Activated T-helper 1 cell treated with anti-CD3 and anti-CD28 coated beads, Interleukin-12 subunit alpha, Interleukin-12 subunit beta, Interleukin-2, Interleukin-4 antibody, amounts not matched to agents 30 ng/mL and 10 ng/mL and 1 ng/mL, durations not matched to agents 14 hours and 24 hours and 36 hours (primary cell): ENCODE measurements at places on chromosomes 2 and 18. TPM values are rescaled to one million over a fixed set of nuclear protein-coding genes. Genes with fewer than 3 reads are reported as not detected.
A peak's percentile ranks its signal among the peaks of the same experiment; 100 is the strongest.

TGFA gene
- total RNA-seq: not detected in 2 replicates

DCDC2C gene
- total RNA-seq: not detected in 2 replicates

- DNase-seq: no peak
Observed at GRCh38 chr18:75472906-75473305, 45.4 kb upstream of the SMIM21 start.

SERPINB5 gene
- total RNA-seq: not detected in 2 replicates

DNA sequence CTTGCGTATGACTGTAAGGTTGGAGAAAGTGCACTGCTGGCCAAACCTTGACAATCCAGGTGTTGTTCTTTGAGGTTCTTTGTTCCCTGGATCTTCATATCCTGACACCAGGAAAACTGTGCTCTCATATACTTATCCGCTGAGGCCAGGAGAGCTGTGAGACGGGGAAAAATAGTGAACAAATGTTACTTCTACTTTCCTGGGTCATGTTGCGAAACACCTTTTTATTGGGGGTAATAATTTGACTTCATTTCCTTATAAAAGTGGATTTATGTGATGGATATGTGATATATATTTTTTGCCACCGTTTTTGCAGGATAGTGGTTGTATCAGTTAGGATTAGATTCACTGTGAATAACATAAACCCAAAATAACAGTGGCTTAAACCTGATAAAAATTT, 336.1 kb downstream of the OSR1 start:
- DNase-seq: no peak

DNA sequence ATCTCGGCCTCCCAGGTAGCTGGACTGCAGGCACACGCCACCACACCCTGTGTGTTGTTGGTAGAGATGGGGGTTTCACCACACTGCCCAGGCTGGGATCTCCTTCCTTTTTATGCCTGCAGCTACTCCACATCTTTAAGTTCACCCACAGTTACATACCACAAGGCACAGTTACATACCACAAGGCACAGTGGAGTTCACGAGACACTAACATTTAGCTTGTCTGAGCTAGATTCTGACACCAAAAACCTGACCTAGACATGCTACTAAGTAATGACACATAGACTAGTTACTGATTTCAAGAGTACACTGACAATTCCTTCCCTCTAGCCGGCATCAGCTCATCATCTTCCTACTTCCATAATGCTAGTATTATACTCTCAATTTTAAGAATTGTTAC, 4.3 kb downstream of the POLR2D start:
- no peak for DNase-seq

GRCh38 chr2:128584296-128584890, 265.7 kb upstream of the HS6ST1 start:
- DNase-seq: no peak

DNA sequence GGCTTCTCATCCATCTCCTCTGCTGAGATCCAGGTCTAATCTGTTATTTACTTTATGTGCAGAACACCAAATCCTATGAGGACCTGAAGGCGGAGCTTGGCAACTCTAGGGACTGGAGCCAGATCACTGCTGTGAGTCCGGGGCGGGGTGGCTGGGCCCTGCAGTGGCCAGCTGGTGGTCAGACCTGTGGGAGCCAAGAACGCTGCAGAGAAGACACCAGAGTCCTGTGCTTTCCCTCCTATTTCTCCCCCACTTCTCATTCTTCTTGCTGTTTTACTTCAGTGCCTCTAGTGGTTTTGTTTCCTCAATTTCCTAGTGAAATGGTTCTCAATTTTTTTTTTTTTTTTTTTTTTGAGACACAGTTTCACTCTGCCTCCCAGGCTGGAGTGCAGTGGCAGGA, 19.7 kb downstream of the VIL1 start:
- no peak for DNase-seq

DNA sequence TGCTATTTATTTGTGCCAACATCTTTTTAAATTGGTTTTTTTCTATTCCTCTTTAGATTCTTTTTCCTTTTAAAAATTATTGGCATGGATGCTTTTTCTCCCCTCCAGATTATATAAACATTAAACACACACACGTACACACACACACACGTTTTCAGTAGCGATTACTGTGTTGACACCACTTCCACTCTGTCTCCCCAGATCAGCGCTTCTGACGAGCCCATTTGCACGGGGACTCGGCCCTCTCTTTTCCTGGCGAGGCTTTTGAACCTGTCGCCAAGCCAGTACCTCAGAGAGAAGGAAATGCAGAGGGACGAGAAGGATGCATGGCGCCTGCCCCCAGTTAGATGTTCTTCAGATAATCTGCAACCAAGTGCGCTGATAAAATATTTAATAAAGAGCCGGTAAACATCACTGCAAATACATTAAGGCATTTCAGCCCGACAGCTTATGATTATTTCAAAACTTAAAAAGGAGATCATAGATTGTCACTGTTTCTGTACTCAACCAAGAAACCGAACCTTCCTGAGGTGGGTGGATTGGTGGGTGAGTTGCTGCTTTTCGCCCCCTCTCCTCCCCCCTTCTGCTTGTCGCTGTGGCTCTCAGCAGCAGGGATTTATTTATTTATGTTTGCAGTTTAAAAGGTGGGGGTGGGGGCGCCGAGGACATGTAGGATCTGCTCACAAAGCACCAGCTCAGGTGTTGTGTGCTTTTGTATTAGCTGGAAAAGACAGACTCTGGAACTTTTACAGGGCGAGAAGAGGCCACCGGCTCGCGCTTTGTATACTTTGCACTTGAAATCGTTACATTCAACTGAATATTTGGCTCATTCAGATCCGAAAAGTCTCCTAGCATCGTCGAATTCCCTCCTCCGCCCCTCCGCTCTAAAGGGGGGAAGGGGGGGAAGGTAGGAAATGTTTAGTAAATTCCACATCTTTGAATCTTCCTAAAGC, 787 bp upstream of the TBR1 start:
- no peak for DNase-seq

GRCh38 chr2:234823196-234823876, 128.5 kb upstream of the SH3BP4 start:
- no peak for DNase-seq

DNA sequence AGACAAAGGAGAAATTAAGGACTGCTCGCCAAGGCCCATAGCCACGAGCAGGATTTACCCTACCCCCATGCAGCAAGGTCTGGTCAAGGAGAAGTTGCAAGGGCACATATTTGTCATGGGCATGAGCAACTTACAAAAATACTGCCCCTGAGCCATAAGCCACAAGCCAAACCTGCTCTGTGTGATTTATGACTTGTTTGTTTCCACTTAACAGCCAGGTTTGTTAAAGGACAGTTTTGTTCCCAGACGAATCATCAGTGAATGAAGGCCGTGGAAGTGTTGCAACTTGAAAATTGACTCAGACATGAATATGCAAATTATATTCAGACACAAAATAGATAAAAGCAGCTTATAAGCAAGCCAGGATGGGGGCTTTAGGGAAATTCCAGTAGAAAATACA, 31.3 kb upstream of the EVA1A start:
- DNase-seq: no peak

DNA sequence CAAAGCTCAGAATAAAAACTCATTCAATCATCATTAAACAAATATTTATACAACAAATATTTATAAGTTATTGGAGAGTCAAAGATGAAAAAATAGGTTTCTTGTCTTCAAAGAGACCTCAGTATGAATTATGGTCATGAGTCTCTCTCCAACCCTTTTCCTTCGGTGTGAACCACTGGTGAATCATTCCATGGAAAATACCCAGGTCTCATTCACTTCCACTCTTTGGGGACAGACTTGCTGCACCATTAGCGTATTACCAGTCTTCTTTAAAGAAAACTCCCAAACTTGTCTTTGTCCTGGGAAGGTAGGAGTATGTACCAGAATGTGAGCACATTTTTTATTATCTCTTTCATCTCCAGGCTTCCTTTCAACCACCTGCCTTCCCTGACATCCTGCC, 257.4 kb upstream of the RBMS1 start:
- no peak for DNase-seq

- no peak for DNase-seq
Observed at GRCh38 chr18:76821356-76821874, 942 bp upstream of the ZNF236 start.

- DNase-seq: peak; percentile 50
Observed at GRCh38 chr2:25951071-25951547, 31.2 kb downstream of the KIF3C start.

POTEC gene
- total RNA-seq: not detected in 2 replicates

- no peak for DNase-seq
Observed at GRCh38 chr2:197711578-197711977, 6.4 kb downstream of the MARS2 start.

HOXD13 gene
- total RNA-seq: not detected in 2 replicates

- DNase-seq: no peak
Observed at GRCh38 chr2:120605231-120605935, 130.3 kb upstream of the GLI2 start.

DNA sequence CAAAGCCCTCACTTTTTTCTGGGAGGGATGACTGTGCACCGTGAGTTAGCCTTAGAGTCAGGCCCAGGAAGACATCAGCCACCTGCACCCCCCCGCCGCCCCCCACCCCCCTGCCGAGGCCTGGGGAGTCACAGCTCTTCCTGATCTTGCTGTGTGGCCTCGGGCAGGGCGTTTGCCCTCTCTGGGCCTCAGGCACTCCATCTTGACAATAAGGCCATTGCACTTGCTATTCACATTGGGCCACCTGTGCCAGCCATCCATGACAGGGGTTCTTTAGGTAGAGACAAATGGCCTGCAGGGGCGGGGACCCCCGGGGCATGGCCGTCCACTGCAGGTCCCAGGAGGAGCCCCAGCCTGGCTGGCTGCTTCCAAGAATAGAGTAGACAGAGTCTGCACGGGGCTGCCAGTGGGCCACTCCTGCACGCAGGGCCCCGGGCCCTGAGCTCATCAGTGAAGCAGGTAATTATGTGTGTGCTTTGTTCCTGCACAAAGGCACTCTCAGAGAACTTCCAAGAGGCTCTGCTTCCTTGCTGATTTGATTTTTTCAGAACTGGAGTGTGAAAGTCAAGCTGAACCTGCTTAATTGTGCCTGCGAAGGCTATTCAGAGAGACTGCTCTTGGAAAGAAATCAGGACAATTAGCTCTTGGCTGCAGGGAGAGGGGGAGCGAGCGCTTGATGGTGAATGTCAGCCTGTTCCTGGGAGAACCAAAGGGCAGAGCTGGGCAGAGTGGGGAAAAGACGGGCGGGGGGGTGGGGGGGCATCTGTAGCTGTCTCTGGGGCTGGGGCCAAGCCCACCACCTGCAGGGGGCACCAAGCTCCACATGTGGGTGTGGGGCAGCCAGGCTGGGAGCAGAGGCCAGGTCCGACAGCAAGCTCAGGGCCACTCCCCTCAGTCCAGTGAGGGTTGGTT, 40.3 kb downstream of the RRM2 start:
- DNase-seq: no peak
